ENCODE measurements at places on chromosomes 5 and 9.

DNA sequence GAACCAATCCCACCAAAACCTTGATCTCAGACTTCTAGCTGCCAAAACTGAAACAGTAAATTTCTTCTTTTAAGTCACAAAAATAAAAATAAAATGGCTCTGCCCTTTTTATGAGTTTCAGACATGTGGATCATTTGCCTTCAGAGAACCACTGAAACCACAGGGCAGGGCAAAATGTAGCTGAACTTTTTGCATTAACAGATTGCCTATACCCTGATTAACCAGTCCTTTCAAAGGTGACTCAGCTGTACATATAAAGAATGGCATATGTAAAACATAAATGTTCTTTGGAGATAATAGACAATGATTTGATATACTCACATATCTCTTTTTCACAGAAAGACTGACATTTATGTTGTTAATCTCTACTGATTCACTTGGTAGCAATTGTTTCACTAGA, 187.1 kb upstream of the GRIN3A start:
- no peak for DNase-seq

- peak; percentile 48 for DNase-seq
Measured at GRCh38 chr5:98639274-98639673, 134.2 kb upstream of the RGMB start.

GRCh38 chr5:42759456-42759855, 2.8 kb downstream of the CCDC152 start:
- DNase-seq = no peak

GRCh38 chr5:52743970-52744369, 43.7 kb upstream of the ITGA1 start:
- DNase-seq = no peak

DNA sequence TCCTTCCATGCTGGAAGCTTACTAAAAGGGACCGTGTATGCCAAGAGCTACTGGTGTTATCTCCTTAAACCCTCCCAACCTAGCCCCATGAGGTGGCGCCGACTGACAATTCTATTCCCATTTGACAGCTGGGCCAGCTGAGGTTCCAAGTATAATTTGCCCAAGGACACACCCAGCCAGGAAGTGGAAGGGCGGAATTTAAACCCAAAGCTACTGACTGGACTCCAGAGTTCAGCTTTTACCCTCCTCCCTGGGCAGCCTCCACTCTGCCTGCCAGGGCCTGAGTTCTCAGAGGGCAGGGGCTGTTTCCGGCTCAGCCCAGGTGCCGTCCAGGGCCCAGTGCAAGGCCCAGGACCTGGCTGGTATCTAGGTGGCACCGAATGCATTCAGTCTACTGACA, 71.8 kb downstream of the C9orf50 start:
- DNase-seq = no peak

GRCh38 chr5:124860291-124860655, 113.8 kb upstream of the ZNF608 start:
- DNase-seq = no peak

GRCh38 chr5:25694801-25695200, 1050.0 kb upstream of the CDH10 start:
- DNase-seq = no peak

DNA sequence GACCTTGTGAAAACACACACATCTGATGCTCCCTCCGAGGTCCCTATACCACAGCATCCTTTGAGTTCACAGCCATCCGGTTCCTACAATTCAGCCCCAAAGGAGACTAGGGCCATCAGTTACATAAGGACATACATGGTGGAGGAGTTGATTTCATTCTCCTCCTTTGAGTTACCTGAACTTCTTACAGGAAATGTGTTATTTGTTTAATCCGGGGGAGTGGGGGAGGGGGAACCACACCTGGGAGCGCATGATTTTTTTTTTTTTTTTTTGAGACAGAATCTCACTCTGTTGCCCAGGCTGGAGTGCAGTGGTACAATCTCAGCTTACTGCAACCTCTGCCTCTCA, 30.7 kb downstream of the SEMA4D start:
- DNase-seq = no peak

DNA sequence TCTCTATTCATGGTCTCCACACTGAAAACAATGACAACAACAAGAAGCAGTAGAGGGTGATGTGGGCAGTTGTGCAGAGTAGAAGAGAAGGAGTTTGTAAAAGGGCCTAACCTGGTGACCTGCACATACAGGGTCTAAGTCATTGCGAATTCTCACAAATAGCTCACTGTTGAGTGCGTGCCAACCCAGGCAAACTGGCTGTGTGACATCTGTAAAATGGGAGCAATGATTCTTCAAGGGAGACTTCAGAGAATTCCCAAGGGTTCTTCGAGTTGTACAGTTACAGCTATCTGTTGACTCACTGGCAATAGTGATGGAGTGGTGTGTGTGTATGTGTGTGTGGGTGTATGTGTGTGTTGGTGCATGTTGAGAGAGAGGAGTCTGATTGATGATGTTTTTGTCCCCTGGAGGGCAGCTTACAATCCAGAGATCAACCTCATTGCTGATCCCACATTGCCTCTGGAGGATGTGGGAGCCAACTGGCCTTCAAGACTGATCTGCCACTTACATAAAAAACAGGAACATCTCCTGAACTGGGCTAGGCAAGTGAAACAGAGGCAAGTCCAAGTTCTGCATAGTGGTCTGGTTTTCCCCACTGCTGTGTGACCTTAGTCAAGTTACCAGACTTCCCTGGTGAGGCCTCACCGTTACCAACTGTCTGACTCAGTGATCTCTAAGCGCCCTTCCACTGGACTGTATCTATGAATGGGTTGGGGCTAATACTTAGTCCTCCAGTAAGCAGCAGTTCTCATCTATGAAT, 3.2 kb downstream of the FAT2 start:
- no peak for DNase-seq

DNA sequence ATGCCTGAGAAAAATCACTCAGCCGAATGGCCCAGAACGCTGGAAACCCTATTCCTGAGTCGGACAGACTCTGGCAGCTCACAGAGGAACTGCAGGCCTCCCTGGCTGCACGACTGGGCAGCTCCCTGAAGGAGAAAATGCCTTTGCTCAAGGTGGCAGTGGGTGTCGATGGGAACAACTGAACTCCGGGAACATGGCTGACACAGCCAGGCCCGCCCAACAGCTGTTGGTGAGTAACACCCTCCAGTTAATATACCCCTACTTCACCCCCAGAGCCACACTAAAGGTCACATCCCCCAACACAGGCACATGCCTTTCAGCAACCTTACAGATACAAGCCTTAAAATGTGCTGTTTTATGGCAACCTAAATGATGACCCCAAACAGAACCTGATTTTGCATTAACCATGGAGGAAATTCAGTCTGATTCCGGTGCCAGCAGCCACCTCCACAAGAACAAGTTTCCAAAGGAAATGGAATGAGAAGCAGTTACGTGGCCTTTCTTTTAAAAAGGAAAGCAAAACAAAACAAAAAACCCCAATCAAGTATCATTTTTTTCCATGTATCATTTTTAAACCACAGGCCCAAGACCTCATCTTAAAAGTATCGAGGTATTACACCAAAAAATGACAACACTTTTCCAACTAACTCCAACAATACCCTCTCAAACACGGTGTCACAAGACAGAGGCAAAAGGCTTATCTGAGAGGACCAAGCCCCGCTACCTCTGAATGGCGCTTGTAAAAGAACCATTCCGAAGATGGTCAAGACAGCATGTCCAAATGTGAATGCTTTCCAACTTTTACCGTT, 3.1 kb downstream of the KLF9 start:
- no peak for DNase-seq

DNA sequence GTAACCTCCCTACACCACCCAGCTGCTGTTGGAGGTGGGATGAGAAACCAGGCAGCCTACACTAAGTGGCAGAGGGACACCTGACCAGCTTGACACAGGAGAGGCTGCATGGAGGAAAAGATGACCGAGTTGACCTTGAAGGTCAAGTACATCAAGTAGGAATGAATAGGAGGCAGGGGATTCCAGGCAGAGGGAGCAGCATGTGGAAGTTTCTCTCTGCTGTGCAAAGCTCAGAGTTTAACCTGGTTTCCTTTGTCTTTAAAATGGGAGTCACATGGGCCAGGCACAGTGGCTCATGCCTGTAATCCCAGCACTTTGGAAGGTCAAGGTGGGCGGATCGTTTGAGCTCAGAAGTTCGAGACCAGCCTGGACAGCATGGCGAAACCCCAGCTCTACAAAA, 32.6 kb downstream of the SPRY4 start:
- no peak for DNase-seq

GRCh38 chr9:127546125-127546832, 65.8 kb upstream of the STXBP1 start:
- DNase-seq = no peak
